Stimulated activated CD8-positive, alpha-beta memory T cell treated with anti-CD3 and anti-CD28 coated beads, Interleukin-2, amount 100 ng/mL, for 1 hour (primary cell): ENCODE measurements at places on chromosomes 1 and 21.
A peak's percentile ranks its signal among the peaks of the same experiment; 100 is the strongest.

DNA sequence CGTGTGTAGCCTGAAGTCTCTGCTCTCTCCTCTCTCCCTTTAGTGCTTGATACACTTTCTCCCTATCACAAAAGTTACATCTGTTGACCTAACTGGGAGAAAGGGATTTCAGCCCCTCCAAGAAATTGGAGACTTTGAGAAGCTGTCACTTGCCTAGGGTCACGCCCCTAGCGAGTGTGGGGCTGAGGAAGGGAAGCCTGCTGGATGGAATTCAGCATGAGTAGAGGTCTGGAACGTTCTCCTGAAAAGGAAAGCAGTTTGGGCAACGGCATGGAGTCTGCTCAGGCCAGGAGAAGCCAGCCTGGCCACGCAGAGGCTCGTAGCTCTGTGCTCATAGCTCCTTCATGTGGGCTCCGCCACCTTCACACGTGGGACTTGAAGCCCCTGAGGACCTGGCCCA lies 22.4 kb downstream of the COL16A1 start:
- DNase-seq = no peak

DNA sequence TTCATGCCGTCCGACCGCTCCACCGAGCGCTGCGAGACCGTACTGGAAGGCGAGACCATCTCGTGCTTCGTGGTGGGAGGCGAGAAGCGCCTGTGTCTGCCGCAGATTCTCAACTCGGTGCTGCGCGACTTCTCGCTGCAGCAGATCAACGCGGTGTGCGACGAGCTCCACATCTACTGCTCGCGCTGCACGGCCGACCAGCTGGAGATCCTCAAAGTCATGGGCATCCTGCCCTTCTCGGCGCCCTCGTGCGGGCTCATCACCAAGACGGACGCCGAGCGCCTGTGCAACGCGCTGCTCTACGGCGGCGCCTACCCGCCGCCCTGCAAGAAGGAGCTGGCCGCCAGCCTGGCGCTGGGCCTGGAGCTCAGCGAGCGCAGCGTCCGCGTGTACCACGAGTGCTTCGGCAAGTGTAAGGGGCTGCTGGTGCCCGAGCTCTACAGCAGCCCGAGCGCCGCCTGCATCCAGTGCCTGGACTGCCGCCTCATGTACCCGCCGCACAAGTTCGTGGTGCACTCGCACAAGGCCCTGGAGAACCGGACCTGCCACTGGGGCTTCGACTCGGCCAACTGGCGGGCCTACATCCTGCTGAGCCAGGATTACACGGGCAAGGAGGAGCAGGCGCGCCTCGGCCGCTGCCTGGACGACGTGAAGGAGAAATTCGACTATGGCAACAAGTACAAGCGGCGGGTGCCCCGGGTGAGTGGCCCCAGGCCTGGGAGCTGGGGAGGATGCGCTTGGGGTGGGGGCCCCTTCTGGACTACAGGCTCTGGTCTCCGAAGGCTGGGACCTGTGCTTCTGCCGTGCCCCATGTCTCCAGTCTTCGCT lies 1.1 kb downstream of the SKI start:
- no peak for DNase-seq

DNA sequence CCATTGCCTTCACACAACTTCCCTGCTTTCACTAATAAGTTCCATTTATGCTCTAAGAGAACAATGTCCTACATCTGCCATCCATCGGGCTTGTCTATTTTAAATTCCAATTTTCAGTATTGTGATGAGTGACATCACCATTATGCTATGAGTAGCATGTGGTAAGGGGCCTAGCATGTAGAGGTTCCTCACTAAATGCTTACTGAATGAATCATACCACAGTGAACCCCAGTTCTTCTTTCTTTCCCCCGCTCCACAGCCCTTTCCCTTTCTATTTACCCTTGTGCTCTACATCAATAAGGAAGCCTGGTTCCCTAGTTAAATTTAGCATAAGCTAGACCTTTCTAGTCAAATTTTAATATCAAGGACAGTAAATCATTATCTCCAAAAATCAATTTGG lies 195.0 kb upstream of the RGS18 start:
- DNase-seq = no peak

- DNase-seq = peak; percentile 13
Observed at GRCh38 chr1:225849925-225850324, 32.3 kb downstream of the TMEM63A start.

GRCh38 chr1:17365293-17365692 lies 6.7 kb upstream of the PADI6 start:
- DNase-seq = no peak

DNA sequence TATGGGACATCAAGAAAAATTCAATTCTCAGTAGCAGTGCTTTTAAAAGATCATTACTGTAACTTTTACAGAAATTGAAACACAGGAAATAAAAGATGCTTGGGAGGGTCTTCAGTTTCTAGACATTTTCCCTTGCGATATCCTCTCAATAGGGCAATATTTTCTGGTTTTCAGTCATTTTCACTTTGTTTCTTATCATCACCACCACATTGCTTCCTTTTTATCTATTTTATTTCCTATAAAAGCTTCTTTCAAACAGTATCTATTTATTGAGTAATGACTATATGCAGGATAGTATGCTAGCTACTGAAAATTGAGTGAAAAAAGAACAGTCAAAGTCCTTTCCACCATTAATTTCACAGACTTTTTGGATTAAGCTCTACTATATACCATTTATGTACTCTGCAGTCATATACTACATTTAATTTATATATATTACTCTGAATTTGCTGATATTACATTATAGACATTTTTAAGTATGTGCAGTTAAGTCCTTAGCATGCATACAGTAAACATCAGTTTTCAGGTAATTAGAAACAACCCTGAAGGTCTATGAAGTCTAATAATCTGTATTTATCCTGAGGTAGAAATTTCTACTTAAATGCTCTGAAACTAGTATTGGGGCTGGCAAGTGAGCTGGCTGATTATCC lies 18.7 kb downstream of the TRMT1L start:
- no peak for DNase-seq

DNA sequence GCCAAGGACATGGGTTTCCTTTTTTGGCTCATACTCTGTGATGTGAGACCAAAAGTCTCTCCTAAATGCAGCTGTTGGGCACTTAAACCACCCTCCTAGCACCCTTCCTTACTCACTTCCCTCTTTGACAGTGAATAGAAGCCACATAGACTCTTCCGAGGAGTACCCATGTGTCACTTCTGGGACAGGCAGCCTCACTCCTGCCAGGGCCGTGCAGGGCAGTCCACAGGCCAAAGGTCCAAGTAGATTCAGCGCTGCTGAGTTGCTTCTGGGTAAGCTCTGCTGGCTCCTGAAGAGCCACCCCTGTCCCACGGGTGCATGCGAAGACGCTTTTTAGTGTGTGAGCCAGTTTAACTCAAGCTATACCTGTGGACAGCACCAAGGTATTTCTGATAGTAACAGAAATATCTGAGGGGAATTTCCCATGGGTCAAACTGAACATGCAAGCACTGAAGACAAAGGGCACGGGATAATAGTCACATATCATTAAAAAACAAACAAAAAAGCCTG lies 36.8 kb upstream of the BMP8B start:
- no peak for DNase-seq

DNA sequence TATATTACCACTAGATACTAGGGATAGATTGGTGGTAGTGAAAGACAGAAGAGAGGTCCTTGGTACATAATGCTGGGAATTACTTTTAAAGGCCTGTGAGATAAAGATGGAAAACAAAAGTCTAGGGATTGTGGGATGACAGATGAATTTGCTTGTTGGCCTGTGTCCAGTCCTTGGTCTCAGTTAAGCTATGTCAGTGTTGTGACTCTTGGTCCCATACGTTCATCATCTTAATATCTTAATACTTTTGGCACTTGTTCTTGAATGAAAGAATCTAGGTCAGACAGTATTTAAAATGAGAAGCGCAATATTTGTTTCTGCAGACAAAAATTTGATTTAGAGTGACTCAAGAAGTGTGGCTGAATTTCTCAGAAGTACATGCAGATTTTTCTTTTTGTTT lies 7.6 kb downstream of the RPL5 start:
- no peak for DNase-seq

DNA sequence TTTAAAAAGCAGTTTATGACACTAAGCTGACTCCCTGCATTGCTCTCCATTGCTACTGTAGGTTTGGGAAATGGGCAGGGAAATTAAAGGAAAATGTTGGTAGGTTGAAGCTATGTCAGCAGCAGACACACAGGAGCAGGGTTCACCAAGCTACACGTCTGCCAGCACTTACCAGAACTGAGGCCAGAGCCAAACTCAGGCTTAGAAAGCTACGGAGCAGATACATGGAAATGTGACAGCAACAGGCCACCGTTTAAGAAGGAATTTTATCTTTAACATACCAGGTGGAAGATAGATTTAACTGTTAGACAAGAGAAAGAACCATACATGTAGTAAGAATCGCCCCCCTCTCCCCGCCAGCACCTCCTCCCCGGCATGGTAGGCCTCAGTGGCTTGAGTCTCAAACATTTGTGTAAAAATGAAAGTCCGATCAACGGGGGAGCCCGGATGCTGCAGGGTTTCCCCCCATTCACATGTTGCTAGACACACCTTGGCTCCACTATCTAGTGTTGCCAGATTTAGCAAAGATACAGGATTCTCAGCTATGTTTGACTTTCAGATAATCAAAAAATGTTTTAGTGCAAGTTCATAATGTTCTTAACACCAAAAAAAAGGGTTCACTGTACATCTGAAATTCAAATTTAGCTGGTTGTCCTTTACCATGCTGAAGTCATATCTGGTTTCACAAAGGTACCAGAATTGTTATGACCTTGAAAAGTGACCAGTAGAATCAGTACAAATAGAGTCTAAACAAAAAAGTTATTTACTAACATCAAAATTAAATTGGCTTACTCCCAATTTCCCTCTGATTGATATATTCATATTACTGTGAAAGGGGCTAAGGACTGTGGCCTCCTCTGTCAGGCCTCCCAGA lies 6.7 kb downstream of the OR2T11 start:
- DNase-seq = no peak

GRCh38 chr1:7258589-7259135 lies 473.4 kb downstream of the CAMTA1 start:
- DNase-seq = no peak

DNA sequence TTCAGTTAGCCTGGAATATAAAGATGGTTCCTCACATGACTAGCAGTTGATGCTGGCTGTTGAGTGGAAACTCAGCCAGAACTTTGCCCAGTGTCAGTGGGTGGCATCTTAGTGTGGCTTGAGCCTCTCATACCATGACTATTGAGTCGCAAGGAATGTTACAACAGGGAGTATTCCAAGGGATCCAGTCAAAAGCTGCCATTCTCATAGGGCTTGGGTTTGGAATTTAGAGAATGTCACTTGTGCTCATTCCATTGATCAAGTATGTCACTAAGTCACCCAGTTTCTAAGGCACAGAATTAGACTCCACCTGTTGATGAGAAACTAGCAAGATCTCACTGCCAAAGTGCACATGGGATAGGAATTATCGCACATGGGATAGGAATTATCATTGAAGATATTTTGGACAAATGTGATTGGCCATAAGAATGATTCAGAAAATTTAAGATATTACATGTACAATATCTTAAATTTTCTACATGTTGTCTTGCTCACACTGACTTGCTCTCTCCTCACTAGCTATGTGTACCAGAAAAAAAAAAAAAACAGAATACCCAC lies 1290.7 kb upstream of the ADGRL2 start:
- DNase-seq = no peak

DNA sequence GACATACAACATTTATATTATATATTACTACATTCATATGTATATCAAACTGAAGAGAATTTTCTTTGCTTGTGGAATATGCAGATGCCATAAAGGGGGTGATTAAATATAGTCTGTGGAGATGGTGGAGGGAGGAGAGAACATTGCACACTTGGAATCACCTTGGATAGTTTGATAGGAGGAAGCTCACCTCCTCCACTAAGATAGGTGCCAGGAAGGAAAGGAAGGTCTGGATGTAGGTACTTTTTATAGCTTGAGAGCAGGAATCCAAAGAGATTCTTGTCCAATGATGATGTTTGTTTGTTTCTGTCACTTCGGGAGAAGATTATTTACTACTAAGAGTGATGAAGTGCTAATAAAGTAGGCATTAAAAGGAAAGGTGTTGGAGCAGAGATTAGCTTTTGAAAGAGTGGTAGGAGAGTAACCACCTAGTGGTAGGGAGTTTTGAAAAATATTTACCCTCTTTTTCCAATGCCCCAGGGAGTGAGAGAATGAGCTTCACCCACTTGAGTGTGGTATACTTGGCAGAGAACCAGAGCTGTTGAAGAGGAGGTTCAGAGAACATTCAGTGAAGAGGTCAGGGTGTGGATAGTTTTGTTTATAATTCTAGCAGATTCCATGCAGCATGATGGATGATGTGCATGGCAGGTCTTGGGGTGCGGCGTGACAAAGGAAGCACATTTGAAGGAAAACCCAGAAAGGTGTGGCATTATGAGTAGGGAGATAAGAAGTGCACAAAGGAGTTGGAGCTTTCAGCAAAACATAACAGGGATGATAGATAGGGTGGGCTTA lies 145.0 kb downstream of the PATJ start:
- DNase-seq = no peak

- no peak for DNase-seq
Observed at GRCh38 chr1:98704971-98705370, 43.5 kb downstream of the SNX7 start.

- DNase-seq = no peak
Observed at GRCh38 chr21:27257226-27257625, 290.3 kb upstream of the ADAMTS5 start.

DNA sequence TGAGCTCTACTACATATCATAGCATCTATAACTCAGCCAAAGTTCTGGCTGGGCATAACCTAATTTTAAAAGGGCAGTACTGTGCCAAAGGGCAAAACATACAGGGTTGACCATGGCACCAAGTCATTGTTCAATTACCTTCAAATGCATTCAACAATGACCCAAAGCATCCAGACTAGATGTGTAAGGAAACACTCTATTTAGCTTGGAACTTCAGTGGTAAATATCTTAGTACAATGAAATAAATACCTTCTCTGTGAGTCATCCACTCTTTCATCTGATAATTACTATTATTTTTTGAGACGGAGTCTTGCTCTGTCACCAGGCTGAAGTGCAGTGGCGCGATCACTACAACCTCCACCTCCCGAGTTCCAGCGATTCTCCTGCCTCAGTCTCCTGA lies 70.0 kb downstream of the NVL start:
- no peak for DNase-seq

DNA sequence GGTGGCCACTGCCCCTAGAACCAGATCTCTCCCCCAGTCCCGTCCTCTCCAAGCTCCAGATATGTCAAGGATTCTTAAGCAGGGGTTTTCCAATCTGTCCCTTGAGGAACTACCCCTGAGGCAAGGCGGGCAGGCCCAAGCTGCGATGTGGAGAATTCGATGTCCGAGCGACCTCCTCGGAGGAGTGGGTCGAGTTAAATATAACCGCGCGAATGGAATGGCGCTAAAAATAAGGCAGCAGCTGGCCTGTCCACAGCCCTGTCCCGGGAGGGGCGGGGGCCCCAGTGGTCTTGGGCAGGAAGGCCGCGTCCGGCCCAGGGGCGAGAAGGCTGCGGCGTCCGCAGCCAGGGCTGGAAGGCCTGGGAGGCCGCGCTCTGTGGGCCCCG lies 5.8 kb upstream of the FOXD3 start:
- DNase-seq = no peak

DNA sequence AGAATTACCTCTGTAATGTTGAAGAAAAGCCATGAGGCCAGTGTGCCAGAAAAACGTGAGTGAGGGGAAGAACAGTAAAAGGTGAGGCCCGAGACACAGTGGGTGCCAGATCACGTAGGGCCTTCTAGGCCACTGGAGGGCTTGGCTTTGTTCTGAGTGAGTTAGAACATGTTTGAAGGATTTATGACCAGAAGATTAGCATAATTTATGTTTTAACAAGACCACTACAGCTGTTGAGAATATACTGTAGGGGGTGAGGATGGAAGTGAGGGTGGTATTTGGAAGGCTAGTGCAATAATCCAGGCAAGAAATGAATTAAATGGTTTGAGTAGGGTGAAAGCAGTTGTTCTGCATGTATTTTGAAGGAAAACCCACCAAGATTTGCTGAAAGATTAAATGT lies 56.3 kb downstream of the LRRC8C start:
- DNase-seq = no peak
